ENCODE measurements at places on chromosomes 12 and 14.

GRCh38 chr14:51860825-51861499, 550 bp downstream of the GNG2 start:
- no peak for DNase-seq

DNA sequence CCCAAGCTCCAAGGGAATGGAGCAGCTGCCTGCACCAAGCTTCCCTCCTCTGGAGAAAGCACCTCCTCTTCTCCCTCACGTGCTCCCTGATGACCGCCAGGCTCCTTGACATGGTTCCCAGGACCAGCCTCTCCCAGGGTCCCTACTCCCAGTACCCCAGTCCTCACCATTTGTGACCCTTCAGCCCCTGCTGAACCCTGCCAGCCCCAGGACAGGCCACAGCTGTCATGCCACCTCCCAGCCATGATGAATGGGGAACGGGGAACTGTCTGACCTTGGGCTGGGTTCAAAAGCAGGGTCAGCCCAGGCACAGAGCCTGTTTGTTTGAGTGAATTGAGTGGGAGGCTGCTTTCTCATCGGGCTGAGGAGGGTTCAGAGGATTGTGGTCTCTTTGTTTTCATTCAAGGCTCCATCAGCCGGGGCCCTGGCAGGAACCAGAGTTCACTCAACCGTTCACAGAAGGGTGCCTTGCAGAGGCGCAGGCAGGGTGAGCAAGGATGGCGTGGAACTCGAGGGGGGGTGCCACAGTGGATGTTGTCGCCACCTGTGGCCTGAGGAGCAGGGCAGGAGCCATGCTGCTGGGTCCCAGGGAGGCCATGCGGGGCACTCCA, 344.5 kb upstream of the SFSWAP start:
- no peak for DNase-seq

- no peak for DNase-seq
Measured at GRCh38 chr12:49200919-49201594, 12.2 kb upstream of the TUBA1A start.

- no peak for DNase-seq
Measured at GRCh38 chr14:93720076-93720815, 68.0 kb downstream of the PRIMA1 start.

- peak; percentile 5 for DNase-seq
Measured at GRCh38 chr12:2170376-2170775, 117.6 kb downstream of the CACNA1C start.

- DNase-seq, result no peak
Measured at GRCh38 chr12:104588921-104589590, 132.3 kb downstream of the CHST11 start.
